ENCODE measurements at places on chromosomes 2 and 18.

DNA sequence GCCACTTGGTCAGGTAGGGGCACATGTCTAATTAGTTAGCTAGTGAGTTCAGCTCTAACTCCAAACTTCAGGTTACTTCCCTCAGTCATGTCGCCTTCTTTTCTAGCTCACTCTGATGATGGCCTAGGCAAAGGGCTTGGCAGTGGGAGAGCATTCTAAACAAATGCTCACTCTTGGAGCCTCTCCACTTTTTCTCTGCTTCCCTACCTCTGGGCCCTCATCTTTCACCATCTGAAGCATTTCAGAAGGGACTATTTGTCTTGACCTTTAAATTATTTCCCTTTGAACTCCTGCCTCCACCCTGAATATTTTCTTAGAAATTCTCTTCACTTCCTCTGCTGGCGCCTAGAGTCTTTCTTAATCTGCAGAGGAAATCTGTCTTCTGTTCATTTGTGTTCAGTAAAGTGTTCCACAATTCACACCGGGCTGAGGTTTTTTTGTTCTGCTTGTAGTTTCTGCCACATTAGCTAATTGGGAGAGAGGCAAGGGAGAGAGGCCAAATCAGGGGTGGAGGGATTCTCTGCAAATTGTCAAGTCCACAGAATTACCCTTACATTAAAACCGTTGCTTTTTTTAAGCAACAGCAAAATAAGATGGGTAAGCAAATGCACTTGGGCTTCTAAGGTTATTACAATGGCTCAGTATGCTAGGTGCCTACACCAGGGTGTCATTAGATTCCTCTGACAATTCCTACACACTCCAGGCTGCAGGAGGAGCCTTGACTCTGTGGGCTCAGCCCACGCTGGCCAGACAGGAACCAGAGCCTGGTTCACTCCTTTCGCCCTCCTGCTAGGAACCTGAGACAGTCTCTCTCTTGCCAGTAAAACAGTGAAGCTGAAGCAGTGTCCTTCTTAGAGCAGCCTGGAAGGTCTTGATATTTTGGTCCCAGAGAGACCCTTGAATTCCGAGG is 5.5 kb downstream of the MSGN1 start:
- DNase-seq, result no peak

GRCh38 chr2:71596011-71596410 is 142.7 kb downstream of the DYSF start:
- no peak for DNase-seq

GRCh38 chr2:104050656-104051242 is 803.2 kb upstream of the POU3F3 start:
- DNase-seq, result no peak

- no peak for DNase-seq
Measured at GRCh38 chr2:6564326-6564725, 301.4 kb downstream of the CMPK2 start.

- no peak for DNase-seq
Measured at GRCh38 chr2:147632198-147632597, 212.6 kb upstream of the ACVR2A start.

GRCh38 chr18:7755753-7756475 is 188.8 kb downstream of the PTPRM start:
- no peak for DNase-seq

DNA sequence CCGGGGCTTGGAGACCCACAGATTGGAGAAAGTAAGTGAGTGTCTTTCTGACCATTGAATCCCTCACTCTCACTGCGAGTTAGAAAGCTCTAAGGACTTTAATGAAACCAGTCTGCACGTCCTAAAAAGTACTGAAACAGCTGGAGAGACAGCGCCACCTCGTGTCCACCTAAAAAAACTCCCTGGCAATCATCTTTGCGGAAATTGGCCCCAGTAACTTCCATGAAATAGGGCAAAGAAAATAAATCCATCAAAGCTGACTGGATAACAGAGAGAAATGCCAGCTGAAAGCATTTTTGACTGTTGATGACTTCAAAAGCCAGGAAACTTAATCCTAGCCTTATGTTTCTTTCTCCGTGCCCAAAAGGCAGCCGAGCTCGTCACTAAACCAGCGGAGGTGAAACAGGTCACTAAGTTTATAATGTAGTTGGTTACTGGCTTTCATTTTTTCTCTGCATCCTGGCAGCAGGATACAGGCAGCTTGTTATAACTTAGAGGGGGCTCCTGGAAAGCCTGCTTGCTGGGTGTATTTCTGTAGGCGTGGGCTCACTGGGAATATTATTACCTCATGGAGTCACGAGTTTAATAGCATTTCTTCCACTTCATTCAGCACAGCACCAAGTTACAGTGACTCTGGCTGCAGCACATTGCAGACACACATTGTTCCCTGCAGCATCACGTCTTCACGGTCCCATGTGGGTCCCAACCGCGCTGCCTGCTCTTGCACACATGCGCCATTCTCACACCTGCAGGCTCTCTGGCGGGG is 266.5 kb downstream of the HRH4 start:
- DNase-seq, result peak; percentile 54

DNA sequence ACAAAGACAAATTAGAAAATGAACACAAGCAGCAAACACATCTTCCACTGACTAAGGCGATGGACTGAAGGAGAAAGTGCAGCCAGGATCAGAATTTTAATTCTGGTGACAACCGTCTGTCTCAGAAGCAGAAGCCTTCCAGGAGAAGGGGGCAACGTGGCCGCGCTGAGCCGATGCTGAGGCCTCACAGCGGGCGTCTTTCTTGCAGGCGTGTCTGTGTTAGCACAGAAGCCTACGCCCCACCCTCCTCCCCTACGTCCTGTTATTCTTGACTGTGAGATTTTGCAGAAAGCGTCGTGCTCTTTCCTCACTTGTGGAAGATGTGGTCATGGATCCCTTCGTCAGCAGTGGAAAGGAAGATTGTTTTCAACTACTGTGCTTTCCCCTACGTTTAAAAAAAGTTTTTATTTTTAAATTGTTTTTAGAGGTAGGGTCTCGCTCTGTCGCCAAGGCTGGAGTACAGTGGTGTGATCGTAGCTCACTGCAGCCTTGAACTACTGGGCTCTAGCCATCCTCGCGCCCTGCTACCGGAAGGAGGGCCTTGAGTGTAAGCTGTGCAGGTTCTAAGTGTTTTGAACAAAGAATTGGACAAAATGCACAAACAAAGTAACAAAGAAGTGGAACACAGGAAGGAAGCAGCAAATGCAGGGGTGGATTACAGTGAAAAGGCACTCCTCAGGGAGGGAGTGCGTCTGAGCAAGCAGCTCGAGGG is 422.0 kb downstream of the GALR1 start:
- DNase-seq, result no peak

- DNase-seq, result no peak
Measured at GRCh38 chr2:189287363-189287762, 107.8 kb upstream of the COL5A2 start.

DNA sequence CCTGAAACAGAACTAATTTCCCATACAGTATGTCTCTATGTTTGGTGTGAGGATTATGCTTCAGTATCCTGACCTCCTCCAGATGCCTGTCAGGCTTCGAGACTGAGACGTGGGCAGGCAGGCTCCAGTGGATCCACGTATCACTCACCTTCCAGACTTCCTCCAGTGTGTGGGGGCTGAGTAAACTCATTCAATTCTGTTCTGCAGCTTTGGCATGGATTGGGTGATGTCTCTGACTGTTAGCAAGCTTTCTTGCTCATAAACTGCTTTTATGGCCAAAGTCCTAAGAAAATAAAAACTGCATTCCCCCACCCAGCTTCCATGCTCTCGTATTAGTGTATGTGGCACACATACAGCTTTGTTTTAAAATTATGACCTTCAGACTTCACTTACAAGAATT is 53.6 kb downstream of the CCDC93 start:
- no peak for DNase-seq

DNA sequence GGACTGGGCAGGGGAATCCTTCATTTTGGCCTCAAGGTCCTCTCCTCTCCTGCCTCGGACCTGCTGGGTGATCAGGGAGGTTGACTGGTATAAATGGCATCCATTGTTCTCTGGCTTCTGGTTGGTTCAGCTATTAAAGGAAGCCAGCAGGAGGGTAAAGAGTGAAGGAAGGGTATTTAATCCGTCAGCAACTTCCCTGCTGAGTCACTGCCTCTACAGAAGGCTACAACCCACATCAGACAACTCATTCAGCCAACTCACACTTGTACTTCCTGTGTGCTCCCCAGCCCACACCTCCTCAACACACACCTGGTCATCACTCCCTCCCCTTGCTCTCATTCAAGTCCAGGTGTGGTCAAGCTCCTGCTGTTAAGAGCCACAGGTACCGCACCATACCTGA is 68.3 kb upstream of the MRPS9 start:
- no peak for DNase-seq

GRCh38 chr2:41853427-41854191 is 194.2 kb upstream of the PKDCC start:
- DNase-seq, result no peak

GRCh38 chr2:45836316-45836715 is 184.8 kb downstream of the PRKCE start:
- DNase-seq, result no peak

DNA sequence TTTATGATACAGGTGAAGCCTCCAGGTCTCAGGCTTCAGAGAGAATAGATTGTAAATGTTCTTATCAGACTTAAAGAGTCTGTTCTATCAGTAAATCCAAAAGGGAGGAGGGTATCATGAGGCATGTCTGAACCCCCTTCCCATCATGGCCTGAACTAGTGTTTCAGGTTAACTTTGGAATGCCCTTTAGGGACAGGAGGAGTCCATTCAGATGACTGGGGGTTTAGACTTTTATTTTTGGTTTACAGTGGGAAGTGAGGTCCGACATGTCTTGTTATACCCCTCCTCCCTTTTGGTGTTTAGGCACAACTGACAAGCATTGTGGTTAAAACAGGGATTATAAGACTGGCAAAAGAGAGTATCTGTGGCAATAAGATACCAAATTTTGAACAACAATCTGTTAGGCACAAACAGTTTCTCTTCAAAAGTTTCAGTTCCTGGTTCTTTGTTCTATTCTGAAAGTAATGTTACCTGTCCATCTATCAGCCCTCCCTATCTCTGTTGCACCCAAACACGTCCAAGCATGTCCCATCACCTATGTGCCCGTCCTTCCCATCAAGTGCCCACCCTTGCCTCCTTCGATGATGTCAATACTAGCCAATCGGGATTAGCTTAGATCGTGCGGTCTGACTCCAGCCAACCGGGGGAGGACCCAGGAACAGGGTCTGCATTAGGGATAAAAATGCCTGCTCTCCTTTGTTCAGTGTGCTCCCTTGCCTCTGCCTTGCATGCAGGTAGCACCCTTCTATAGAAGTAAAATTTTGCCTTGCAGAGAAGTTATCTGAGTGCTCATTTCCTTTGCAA is 16.4 kb downstream of the TCF23 start:
- no peak for DNase-seq

- no peak for DNase-seq
Measured at GRCh38 chr2:11679486-11680181, 9.6 kb upstream of the NTSR2 start.

DNA sequence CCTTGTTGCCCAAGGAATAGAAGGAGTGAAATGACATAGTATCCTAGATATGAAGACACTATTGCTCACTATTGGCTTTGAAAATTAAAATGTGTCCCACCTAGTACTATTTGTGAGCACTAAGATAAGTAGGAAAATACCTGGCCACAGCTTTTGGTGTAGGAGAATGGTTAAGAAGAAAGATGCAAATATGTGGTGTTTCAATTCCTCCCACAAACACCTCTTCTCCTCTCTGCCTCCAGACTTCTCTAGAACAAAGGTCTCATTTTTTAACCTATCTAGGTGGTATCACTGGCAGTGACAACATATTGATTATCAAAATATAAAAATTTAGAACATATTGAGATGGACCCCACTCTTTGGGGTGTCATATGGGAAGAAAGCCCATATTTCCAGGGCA is 929.9 kb upstream of the FANCL start:
- no peak for DNase-seq

DNA sequence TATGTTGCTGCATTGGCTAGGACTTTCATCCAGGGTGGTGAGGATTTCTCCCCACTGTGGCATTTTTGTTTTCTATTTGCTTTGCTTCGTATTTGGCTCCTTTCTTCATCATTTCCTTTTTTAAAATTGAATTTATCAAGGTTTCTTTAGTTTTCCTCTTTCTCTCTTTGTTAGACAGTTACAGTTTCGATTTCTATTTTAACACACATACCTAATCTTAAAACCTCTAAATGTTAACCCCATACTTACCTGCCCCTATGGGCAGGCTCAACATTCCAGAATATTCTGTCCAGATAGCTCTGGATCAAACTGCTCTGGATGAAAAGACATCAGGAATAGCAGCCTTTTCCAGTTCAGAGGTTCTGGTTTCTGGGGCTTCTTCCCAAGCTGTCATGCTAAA is 49.2 kb downstream of the DIPK1C start:
- DNase-seq, result no peak

- DNase-seq, result peak; percentile 28
Measured at GRCh38 chr2:171319164-171319810, 114.5 kb downstream of the METTL8 start.

- DNase-seq, result peak; percentile 37
Measured at GRCh38 chr2:203936535-203936934, at the start of gene ICOS. Gene ICOS, plus strand, starts transcription at chr2:203936763. Its CDS starts 52 bp downstream, at chr2:203936815.

DNA sequence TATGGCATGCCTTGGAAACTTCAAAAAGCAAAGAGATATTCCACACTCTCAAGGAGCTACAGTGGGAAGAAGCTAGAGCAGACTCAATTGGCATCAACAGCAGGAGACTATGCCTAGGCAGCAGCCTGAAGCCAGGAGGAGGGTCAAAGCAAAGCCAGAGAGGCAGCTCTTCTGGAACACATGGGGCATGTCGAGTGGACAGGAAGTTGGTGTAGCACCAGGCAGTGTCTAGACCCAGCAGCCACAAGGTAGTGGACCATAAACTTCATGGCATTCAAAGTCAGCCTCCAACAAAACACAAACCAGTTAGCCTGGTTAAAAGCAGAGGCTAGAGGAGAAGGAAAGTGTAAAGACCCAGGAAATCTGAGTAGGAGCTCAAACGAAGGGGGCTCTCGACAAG is 311.2 kb upstream of the PKDCC start:
- no peak for DNase-seq

- no peak for DNase-seq
Measured at GRCh38 chr2:179614121-179614520, 247.3 kb downstream of the ZNF385B start.

GRCh38 chr2:174787487-174788205 is 23.4 kb upstream of the CHRNA1 start:
- DNase-seq, result no peak

DNA sequence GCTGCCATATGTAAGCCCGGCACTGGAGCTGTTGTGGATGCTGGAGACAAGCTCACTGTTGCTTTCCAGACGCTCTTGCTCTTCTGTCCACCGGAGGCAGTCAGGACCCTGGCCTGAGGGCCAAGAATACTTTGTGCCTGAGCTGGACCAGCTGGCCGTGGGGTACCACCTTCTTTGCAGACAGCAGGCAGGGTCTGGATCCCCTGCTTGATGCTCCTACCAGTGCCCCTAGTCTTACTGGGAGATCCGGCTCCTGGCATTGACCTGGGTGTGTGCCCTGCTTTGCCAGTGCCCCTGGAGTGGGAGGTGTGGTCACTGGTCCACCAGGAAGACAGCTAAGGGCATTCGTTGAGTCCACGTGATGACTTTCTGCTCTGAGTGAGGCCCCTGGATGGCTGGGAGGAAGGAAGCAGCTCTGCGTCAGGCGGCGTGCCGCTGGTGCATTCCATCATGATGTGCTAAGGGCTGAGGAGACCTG is 59.3 kb downstream of the LRRFIP1 start:
- DNase-seq, result no peak
